ENCODE measurements at places on chromosomes 16 and 17. TPM values are rescaled to one million over a fixed set of nuclear protein-coding genes. Genes with fewer than 3 reads are reported as not detected.

GRCh38 chr16:28829747-28830146 lies 6.9 kb downstream of the ATXN2L start:
- no peak for DNase-seq

- no peak for DNase-seq
Measured at GRCh38 chr17:81808778-81809555, 5.0 kb downstream of the GCGR start.

DNA sequence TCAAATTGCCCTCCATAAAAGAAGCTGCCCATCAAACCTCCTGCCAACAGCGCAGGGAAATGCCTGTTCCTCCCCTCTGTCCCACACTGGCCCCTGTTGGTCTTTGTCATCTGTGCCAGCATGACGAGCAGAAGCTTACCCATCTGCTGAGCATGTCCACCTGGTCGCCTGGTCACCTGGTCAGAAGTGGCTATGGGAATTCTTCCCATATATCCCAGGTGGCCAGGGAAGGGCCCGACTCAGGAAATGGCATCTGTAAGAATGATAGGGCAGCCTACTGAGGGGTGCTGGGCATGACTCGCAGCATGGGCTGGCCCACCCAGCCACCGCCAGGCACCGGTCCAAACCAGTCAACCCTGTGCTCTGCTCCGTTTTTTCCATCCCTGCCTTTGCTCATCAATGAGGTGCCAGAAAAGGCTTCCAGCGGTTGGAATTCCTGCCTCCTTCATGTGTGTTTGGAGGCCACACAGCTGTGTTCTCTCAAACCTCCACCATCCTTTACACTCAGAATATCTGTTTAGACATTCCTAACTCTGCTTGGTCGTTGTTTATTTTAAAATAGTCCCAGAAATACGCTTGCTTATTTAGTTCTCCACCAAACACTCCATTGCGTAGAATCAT lies 145.2 kb downstream of the CLEC16A start:
- no peak for DNase-seq

- no peak for DNase-seq
Measured at GRCh38 chr16:13435873-13436474, 484.0 kb upstream of the ERCC4 start.

DNA sequence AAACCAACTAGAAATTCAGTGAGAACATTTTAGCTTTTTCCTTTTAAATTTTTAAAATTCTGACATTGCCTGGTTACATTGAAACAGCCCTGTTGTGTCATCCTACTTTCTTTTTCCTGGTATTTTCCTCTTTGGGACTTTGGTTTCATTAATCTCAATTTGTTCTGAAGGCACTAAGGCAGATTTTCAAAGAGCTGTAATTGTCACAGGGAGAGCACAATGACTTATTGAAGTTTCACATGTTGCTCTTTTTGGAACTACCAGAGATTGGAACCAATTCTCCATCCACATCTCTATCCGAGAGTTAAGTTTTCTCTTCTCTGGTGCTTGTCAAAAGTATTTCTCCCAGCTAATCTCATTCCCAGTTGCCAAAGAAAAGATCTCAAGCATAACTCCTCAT lies 144.7 kb upstream of the TBX2 start:
- no peak for DNase-seq

DNA sequence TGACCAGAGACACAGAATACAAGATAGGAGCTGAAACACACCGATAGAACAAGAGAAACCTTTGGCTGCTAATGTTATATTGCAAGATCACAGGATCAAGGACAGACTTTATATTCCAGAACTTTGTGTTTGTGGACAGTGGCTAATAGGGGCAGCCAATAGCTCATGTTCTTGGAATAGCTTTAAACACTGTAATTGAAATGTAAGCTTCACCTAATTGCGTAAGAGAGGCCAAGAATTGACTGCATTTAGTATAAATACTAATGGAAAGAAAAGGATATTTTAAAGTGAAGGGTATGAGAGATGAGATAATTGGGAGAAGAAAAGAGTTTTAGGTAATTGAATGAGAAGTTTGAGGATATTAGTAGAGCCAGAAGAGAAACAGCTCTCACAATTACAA lies 758.8 kb downstream of the CDH11 start:
- DNase-seq, result no peak

GRCh38 chr16:83959656-83960434 lies 6.8 kb downstream of the OSGIN1 start:
- DNase-seq, result no peak

DNA sequence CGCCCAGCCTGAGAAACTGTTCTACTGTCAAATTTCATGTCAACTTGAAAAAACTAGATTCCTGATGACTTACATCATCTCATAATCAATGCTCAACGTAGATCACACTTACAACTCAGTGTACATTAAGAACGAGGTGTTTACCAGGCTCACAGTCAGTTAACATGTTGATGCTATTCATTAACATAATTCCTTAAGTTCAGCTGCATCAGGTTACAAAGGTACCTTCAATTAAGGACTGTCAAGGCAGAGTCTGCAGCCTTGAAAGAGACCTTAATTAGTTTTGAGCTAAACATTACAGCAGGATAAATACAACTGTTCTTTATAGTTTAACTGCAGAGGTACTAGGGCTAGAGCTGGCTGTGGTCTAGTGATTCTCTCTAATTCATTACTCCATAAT lies 1.9 kb downstream of the GNA13 start:
- no peak for DNase-seq

DNA sequence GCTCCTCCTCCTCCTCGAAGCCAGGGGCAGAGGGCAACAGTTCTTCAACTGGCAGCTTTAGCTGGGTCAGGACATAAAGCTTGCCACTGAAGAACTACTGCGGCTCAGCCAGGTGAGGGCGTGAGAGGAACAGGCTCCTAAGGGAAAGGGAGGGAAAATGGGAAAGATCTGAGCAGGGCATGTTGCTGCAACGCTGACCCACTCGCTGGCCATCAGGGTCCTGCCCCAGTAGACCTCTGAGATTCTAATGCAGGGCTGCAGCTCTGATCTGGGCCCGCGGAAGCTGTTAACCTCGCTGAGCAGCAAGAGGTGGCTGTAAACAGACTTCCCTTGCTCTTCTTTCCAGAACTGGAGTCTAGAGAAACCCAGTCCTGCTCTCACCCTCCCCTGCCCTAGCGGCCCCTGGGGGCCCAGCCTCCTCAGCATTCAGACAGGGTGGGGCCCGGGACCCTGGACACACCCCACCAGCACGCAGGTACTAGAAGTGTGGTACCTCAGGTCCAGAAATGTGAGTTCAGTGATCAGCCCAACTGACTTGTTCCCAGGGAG lies 3.8 kb upstream of the TLCD2 start:
- no peak for DNase-seq

DNA sequence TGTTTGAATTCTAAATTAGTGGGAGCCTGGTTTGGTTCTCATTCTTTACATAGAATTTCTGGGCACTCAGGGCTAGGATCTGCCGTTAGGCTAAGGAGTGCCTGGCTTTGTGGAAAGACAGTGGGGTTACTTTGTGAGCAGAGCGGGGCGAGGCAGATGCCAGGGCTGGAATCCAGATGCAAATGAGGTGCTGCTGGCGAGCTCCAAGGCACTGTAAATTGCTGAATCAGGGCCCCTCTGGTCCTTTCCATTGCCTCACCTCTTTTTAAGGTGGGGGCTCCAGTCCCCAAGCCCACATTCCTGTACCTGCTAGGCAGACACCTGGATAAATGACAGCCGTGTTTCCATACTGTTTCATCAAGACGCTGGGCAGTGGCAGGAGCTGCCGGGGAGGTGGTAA lies 33.8 kb downstream of the PIPOX start:
- DNase-seq, result no peak

GRCh38 chr17:41500131-41500911 lies 5.1 kb downstream of the KRT13 start:
- DNase-seq, result no peak

- peak; percentile 25 for DNase-seq
Measured at GRCh38 chr16:2821487-2822157, 4.6 kb downstream of the PRSS21 start.

- DNase-seq, result no peak
Measured at GRCh38 chr16:56549744-56550385, 15.0 kb upstream of the MT4 start.

DNA sequence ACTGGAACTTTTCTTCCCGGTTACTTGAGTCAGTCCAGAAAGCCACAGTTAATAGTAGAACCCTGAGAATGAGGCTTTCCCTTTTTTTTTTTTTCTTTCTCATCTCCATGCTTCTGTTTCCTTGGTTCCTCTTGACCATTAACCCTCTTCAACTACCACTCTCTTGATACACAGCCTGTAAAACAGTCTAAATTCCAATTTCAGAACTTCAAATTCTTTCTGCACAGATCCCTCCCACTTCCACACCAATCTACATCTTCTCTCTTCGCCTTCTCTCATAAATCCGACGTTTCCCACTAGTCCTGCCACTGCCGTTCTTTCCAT lies 588 bp downstream of the METTL16 start:
- no peak for DNase-seq

GRCh38 chr16:3881499-3881990 lies 1.0 kb upstream of the CREBBP start:
- DNase-seq, result no peak

DNA sequence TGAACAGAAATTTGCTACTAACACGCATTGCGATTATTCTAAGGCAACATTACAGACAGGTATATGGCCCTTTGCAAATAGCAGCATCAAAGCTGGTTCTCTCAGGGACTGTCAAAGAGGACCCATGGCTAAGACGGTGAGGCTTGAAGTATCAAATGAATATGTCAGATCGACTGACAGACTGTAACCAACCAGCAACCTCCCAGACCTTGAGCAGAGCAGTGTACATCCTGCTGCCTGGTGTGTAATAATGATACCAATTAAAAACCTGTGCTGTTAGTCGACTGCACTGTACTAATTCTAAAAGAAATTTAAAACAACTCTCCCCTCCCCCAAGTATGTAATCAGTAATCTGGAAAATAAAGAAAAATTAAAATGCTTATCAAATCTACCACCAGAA lies 35.9 kb upstream of the GHDC start:
- DNase-seq, result no peak

- DNase-seq, result no peak
Measured at GRCh38 chr17:51850201-51850600, 308.3 kb downstream of the CA10 start.

GRCh38 chr16:89373355-89374110 lies 116.8 kb downstream of the ANKRD11 start:
- DNase-seq, result no peak

- peak; percentile 8 for DNase-seq
Measured at GRCh38 chr16:72995151-72995881, 52.6 kb downstream of the ZFHX3 start.

- no peak for DNase-seq
Measured at GRCh38 chr16:89411335-89411850, 79.0 kb downstream of the ANKRD11 start.

DNA sequence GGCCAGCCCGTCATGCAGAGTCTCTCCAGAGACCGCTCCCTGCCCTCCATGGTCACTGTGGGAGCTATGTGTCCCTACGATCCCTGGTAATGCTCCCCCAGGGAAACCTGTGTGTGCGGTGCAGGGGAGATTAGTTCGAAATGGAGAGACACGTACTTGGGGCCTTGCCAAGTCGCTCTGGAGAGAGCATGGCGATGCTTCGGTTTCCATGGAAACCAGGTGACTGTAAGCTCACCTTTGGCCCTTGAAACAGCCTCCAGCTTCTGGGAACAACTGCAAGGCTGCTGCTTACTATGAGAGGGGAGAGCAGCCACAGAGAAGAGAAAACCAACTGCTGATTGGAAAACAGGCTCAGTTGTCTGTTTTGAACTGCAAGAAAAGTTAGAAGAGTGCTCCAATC lies 879.7 kb upstream of the EEF2KMT start:
- no peak for DNase-seq

DNA sequence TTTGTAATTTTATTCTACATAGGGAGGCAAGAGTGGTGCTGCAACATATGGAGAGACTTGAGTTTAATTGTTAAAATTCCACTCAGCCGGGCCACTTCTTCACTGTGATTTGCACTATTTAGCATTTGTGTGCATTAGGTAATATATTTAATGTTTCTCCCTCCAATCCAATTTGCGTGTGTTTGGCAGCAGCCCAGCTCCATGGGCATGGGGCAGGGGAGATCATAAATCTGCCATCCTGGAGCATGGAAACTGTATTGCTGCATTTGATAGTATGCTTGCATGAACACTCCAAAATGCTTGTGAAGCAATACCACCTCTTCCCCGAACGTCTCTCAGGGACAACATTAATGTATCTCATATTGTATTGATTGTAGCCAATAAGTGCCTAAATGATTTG lies 339.1 kb upstream of the RBFOX1 start:
- no peak for DNase-seq

ITGAL gene
- 297 TPM for total RNA-seq

CCDC92B gene
- not detected for total RNA-seq

ACE gene
- total RNA-seq, result 0.39 TPM

LRRC46 gene
- 0.46 TPM for total RNA-seq

Measured in activated naive CD4-positive, alpha-beta T cell treated with anti-CD3 and anti-CD28 coated beads, Interleukin-2, amount 50 U/mL, for 72 hours (primary cell).